B cell (primary cell): ENCODE measurements at places on chromosomes 7 and 10. TPM values are rescaled to one million over a fixed set of nuclear protein-coding genes. Genes with fewer than 3 reads are reported as not detected.

DNA sequence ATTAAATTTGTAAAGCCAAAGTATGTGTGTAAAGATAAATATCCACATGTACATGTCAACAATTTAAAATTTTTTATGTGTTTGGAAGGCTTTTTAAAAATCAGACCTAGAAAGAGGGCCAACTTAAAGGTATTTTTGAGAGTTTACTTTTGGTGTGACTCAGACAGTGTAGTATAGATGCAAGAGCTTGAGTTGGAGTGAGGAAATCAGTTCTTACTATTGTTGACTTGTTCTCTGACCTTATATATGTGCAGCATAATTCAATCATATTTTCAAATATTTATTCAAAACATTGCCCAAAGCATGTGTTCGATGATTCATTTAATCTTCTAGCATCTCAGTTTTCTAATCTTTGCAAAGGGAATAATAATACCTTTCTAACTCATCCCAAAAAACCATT is 243.7 kb upstream of the PRKCQ start:
- H3K4me1 ChIP-seq, result no peaks in the 10 kb centered on the region
- H3K27me3 ChIP-seq, result no peaks in the 10 kb centered on the region
- H3K36me3 ChIP-seq, result no peaks in the 10 kb centered on the region
- DNase-seq, result no peak
- no peak overlapping the region for H3K4me3 ChIP-seq

The NEUROG3 gene
- not detected in 2 replicates for total RNA-seq

DNA sequence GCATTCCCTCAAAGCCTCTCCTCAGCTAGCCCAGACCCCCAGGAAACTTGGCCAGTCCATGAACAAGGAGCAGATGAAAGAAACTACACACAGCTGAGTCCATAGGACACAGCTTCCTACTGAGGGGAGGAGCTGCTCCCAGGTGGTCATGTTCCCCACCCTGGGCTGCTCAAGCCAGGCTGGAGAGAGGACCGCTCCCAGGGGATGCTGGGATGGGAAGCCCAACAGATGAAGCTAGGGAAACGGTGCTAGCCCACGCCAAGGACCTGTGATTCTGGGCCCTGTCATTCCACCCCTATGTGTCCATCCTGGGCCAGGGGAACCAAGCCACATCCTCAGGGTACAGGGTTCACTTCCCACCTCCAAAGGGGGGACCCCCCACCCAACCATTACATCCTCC is 19.0 kb downstream of the KCNH2 start:
- H3K4me3 ChIP-seq, result no peak overlapping the region
- peaks cover 3% of the 10 kb centered on the region for H3K4me1 ChIP-seq
- no peaks in the 10 kb centered on the region for H3K36me3 ChIP-seq
- DNase-seq, result no peak
- H3K27me3 ChIP-seq, result peaks cover 11% of the 10 kb centered on the region
- no peak overlapping the region for H3K27ac ChIP-seq

The FOXI2 gene
- not detected in 2 replicates for total RNA-seq

DNA sequence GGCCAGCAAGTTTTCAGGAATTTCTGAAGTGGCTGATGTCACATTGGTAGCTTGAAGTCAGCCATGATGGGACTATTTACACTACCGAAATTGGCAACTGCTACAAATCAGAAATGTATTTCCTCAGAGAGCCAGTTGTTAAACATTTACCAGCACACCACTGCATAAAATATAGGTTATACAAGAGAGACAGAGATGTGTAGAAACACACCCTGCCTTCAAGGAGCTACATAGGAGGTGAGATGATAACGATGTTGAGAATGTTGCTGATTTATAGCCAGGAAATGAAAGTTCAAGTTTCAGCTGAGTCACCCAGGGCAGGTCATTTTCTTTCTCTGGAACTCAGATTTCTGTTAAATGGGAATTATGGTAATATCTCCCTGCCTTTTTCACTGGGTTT is 46.0 kb upstream of the TCF7L2 start:
- no peak for DNase-seq
- no peaks in the 10 kb centered on the region for H3K36me3 ChIP-seq
- no peak overlapping the region for H3K4me3 ChIP-seq

DNA sequence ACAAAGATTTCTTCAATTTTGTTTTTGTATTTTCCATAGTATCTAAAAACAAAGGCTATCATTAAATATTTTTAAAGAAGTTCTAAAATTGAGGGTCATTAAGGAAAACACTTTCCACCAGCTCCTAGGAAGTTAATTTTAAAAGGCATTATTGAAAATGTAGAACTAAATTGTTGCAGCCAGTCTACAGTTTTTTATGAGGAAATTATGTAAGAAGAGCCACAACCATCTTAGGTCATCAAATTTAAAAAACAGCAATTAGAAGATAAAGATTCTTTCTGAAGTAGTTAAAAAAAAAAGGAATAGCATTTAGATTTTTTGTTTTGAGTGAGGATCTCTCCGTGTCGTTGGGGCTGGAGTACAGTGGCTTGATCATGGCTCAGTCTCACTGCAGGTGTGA is 161.7 kb downstream of the NRBF2 start:
- H3K36me3 ChIP-seq, result no peaks in the 10 kb centered on the region
- no peak for DNase-seq
- H3K4me1 ChIP-seq, result no peaks in the 10 kb centered on the region
- no peak overlapping the region for H3K27ac ChIP-seq
- H3K27me3 ChIP-seq, result no peaks in the 10 kb centered on the region

GRCh38 chr7:47905076-47905920 is 43.0 kb downstream of the PKD1L1 start:
- no peak overlapping the region for H3K27ac ChIP-seq
- no peaks in the 10 kb centered on the region for H3K36me3 ChIP-seq
- no peak overlapping the region for H3K4me3 ChIP-seq

The AKR1D1 gene
- total RNA-seq, result not detected in 2 replicates

The C7orf33 gene
- total RNA-seq, result not detected in 2 replicates

DNA sequence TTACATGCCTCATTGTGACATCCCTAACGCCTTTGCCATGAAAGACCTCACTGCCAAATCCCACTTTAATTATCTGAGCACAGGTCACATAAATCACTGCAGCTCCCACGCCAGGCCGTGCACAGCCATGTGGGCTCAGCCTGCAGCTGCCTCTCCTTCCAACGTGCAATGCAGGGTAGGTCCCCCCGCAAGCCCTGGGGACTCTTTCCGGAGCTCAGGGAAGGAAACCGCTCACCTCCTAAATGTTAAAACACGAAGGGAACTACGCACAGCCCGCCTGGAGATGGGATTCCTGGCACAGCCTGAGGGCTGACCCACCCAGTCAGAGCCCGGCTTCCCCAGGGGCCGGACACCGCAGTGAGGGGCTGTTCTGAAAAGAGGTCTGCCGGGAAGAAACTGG is 128.0 kb downstream of the MAD1L1 start:
- no peaks in the 10 kb centered on the region for H3K27me3 ChIP-seq
- peaks cover 31% of the 10 kb centered on the region for H3K4me1 ChIP-seq
- peaks cover 2% of the 10 kb centered on the region for H3K36me3 ChIP-seq
- H3K27ac ChIP-seq, result no peak overlapping the region
- no peak for DNase-seq

GRCh38 chr10:11608159-11609013 is 3.1 kb downstream of the USP6NL start:
- H3K4me1 ChIP-seq, result peaks cover 65% of the 10 kb centered on the region
- H3K27ac ChIP-seq, result peak overlapping the region; percentile 87
- H3K4me3 ChIP-seq, result no peak overlapping the region
- no peaks in the 10 kb centered on the region for H3K36me3 ChIP-seq
- no peak for DNase-seq

DNA sequence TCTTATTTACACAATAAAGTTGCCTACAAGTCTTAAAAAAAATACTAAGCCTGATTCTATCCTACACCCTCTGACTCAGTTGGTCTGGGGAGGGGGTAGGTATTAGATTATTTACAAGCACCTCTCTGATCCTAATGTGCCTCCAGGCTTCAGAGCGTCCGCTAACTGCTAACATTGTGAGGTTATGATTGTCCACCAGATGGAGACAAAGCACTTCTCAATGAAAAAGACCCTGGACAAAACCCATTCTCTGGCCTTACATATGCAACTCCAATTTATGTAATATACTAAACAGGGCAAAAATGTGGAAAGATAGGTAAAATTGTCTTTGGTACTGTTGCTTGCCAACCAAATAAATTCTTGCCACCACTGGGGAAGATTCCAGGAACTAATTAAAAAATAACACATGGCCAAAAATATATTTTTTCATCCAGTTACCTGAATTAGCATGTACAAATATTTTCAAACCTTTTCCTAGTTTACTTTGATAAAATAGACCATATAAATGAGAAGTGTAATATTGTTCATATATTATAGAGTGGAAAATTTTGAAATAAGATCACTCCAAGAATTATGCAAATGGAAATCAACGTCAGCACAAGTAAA is 92.4 kb downstream of the KIF20B start:
- no peak overlapping the region for H3K4me3 ChIP-seq
- no peak overlapping the region for H3K27ac ChIP-seq
- H3K4me1 ChIP-seq, result peaks cover 4% of the 10 kb centered on the region
- no peaks in the 10 kb centered on the region for H3K36me3 ChIP-seq
- H3K27me3 ChIP-seq, result peaks cover 2% of the 10 kb centered on the region

DNA sequence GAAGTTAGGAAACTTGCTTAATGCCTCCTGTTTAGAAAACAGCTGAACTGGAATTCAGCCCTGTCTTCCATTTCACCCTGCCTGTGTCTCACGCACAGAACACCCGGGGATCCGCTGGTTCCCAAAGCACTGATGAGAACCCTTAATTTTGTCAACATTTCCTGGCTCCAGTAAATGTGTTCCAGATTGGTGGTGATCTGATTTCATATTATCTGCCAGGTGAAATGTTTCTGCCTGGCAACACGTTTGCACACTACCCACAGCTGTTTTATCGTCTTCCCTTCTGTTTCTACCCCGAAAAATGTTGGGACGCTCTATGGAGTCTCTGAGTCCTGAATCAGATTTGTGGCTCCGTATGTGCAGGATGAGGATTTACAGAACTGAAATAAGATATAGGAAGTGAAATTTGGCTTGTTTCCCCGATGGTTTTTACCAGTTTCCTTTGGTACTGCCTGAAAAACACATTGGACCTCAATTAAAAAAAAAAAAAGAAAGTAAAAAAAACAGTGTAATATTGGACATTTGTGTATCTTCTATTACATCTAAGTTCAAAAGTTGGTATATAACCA is 29.0 kb downstream of the MRC1 start:
- H3K27me3 ChIP-seq, result no peaks in the 10 kb centered on the region
- no peak overlapping the region for H3K27ac ChIP-seq
- no peaks in the 10 kb centered on the region for H3K36me3 ChIP-seq
- H3K4me3 ChIP-seq, result no peak overlapping the region

The COL17A1 gene
- not detected in 2 replicates for total RNA-seq

DNA sequence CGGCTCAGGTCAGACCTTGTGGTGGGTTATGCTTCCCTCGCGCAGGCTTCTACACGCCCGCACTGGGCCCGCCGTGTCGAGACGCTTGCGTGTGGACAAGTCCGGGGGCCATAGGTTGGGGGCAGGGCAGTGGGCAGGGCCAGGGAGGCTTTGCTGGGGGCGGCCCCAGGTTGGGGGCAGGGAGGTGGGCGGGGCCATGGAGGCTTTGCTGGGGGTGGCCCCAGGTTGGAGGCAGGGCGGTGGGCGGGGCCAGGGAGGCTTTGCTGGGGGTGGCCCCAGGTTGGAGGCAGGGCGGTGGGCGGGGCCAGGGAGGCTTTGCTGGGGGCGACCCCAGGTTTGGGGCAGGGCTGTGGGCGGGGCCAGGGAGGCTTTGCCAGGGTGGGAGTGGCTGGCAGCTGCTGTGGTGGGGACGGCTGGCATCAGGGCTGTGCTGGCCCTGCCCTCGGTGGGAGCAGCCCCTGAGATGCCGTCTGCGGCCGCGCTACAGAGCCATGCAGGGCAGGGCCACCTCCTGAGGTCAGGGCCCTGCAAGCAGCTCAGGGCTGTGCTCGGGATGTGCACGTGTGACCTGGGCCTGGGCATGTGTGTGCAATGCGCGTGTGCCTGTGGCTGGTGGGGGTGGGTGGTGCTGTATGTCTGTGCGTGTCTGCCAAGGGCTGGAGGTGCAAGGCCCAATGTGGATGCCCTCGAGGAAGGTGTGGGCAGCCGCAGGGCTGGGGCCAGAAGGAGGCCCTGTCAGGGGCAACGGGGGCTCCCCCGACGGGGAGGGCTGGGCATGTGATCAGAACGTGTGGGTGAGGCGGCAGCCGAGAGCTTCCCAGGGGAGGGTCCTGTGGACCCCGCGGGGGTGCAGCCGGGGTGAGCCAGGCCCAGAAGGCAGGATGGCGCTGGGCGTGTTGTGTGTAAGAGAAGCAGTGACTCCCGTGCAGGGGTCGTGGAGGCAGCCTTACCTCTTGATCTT is 72.5 kb upstream of the NKX6-2 start:
- no peaks in the 10 kb centered on the region for H3K27me3 ChIP-seq
- no peak for DNase-seq
- no peaks in the 10 kb centered on the region for H3K4me1 ChIP-seq

- DNase-seq, result peak; percentile 10
- peaks cover 12% of the 10 kb centered on the region for H3K4me1 ChIP-seq
- peak overlapping the region; percentile 36 for H3K4me3 ChIP-seq
Measured at GRCh38 chr7:64947252-64948000, 43.4 kb downstream of the ZNF117 start.

GRCh38 chr7:106862317-106863089 is 2.6 kb upstream of the PIK3CG start:
- DNase-seq, result no peak
- H3K27ac ChIP-seq, result peak overlapping the region; percentile 92
- H3K27me3 ChIP-seq, result no peaks in the 10 kb centered on the region
- no peaks in the 10 kb centered on the region for H3K36me3 ChIP-seq
- H3K4me1 ChIP-seq, result peaks cover 33% of the 10 kb centered on the region

- no peaks in the 10 kb centered on the region for H3K4me1 ChIP-seq
- H3K36me3 ChIP-seq, result no peaks in the 10 kb centered on the region
- no peaks in the 10 kb centered on the region for H3K27me3 ChIP-seq
- DNase-seq, result no peak
Measured at GRCh38 chr7:84647797-84648757, 453.5 kb upstream of the SEMA3A start.

DNA sequence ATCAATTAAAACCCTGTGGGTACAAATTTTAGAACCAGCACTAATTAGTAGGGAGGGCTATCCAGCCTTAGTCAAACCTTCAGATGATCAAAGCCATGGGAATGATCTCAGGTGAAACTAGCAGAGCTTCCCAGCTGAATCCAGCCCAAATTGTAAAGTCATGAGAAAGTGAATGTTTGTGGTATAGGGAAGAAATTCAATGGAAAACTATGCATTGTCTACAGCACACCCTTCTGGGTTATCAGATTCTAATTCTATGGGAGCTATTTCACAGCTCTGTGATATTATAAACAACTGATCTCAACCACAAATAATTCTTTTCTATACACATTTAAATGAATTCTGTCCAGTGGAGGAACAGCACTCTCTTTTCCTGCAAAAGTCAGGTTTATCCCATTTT is 24.6 kb upstream of the BMPER start:
- no peaks in the 10 kb centered on the region for H3K27me3 ChIP-seq
- no peak overlapping the region for H3K27ac ChIP-seq
- H3K4me3 ChIP-seq, result no peak overlapping the region
- DNase-seq, result no peak
- no peaks in the 10 kb centered on the region for H3K4me1 ChIP-seq
